ENCODE measurements at places on chromosomes 3 and 15.

GRCh38 chr15:51093839-51094605 lies 684 bp downstream of the TNFAIP8L3 start:
- DNase-seq: no peak

- no peak for DNase-seq
Measured at GRCh38 chr3:152173627-152174026, 95.1 kb upstream of the MBNL1 start.

DNA sequence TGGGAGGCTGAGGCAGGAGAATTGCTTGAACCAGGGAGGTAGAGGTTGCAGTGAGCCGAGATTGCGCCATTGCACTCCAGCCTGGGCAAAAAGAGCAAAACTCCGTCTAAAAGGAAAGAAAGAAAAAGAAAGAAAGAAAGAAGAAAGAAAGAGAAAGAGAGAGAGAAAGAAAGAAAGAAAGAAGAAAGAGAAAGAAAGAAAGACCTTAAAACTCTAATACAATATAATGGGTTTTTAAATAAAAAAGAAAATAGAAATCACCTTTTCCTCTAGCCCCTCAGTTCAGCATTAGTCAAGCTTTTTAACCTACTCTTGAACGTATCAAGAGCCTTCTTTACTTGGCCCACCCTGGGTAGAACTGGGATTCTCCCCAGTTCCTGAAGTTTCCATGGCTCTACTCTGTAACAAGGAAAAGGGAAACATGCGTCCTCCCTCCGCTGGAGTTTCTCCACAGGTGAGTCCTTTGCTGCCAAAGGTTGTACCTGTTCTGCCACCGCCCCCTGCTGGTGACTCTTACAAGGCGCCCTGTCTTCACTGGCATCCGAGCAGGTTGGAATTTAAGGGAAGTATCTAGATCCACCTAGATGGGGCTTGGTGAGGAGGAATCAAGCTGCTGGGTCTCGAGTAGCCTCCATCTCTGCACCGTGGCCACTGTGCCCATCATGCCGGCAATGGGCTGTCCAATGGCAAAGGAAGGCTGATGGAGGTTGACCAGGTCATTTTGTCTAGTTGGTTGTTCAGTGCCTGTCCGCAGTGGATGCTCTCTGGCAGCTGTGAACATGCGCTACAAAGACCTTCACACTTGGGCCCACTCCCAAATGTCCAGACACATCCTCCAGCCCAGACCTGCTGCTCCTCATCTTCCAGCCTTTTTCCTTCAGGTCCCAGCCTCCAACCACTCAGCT lies 20.6 kb upstream of the EPHB3 start:
- peak; percentile 90 for DNase-seq

GRCh38 chr3:51380601-51381332 lies 4.3 kb upstream of the MANF start:
- DNase-seq: no peak

DNA sequence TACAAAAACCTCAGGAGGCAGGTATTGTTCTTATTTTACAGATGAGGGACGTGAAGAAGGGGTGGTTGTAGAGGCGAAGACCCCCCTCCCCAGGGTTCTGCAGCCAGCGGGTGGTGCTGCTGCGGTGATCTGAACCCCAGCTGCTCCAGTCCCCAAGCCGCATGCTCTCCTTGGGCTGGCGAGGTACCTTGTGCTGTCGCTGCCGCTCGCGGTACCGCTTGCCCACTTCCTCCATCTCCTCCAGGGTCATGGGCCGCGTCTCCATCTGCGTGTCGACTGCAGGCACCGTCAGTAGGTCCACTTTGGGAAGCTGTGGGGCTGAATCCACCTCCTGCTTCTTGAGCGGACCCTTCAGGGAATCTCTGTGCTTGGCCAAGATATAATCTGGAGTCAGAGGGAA lies 17.5 kb downstream of the EFCAB12 start:
- DNase-seq: no peak

GRCh38 chr3:56915966-56916586 lies 114.3 kb upstream of the ARHGEF3 start:
- peak; percentile 28 for DNase-seq

GRCh38 chr3:16190704-16191103 lies 16.2 kb downstream of the GALNT15 start:
- no peak for DNase-seq

- DNase-seq: no peak
Measured at GRCh38 chr15:58425185-58425584, 6.6 kb upstream of the LIPC start.

- no peak for DNase-seq
Measured at GRCh38 chr3:20055020-20055775, 15.0 kb downstream of the KAT2B start.

GRCh38 chr3:27606537-27606936 lies 115.6 kb downstream of the EOMES start:
- DNase-seq: no peak

DNA sequence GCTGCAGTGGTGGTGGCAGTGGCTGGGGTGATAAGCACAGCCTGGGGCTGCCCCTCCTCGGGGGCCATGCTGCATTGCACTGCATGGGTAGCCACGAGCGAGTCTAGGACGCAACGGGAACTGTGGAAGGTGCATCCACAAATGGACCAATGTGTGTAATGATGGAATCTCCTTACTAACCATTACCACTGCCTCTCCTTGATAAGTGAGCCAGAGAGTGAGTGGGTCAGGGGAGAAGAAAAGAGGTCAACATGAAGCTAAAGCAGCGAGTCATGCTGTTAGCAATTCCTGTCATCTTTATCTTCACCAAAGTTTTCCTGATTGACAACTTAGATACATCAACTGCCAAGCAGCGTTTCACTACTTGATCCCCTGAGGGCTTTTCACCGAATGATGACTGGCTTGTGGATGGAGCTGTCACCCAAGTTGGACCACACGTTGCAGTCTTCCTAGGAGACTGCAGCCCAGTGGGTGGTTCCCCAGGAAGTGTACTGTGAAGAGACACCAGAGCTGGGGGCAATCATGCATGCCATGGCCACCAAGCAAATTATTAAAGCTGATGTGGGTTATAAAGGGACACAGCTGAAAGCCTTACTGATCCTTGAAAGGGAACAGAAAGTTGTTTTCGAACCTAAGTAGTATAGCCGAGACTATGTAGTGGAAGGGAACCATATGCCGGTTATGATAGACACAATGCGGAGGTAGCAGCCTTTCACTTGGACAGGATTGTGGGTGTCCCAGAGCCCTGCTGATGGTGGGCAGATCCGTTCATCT lies 20.6 kb downstream of the SAMD7 start:
- no peak for DNase-seq

- DNase-seq: no peak
Measured at GRCh38 chr3:98755601-98756000, 7.5 kb upstream of the ST3GAL6 start.

GRCh38 chr3:66378256-66378655 lies 122.6 kb downstream of the LRIG1 start:
- DNase-seq: no peak

GRCh38 chr3:148790851-148791735 lies 36.5 kb upstream of the CPB1 start:
- DNase-seq: no peak

DNA sequence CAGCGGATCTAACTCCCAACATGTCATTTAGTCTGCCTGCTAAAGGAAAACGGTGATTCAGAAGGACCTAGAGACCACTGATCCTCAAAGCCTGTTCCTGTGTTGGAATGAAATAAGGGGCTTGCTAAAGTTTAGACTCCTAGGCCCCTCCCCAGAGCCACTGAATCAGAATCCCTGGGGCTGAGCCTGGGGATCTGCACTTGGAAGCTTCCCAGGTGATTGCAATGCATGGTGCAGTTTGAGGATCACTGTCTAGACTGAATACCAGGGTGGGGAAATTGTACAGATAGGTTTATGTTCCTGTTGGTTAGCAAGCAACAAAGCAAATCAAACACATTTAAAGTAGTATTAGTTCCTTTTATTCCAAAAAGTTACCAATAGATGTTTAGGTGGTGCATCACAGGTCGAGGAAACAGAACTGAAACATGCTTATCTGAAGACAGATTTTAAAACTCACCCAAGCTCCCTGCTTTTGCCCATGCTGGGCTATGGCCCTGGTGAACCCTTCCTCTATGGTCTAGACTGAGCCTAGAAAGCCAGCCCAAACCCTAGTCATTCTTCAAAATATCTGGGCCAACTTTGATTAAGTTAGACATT lies 29.6 kb upstream of the SPTBN5 start:
- no peak for DNase-seq

DNA sequence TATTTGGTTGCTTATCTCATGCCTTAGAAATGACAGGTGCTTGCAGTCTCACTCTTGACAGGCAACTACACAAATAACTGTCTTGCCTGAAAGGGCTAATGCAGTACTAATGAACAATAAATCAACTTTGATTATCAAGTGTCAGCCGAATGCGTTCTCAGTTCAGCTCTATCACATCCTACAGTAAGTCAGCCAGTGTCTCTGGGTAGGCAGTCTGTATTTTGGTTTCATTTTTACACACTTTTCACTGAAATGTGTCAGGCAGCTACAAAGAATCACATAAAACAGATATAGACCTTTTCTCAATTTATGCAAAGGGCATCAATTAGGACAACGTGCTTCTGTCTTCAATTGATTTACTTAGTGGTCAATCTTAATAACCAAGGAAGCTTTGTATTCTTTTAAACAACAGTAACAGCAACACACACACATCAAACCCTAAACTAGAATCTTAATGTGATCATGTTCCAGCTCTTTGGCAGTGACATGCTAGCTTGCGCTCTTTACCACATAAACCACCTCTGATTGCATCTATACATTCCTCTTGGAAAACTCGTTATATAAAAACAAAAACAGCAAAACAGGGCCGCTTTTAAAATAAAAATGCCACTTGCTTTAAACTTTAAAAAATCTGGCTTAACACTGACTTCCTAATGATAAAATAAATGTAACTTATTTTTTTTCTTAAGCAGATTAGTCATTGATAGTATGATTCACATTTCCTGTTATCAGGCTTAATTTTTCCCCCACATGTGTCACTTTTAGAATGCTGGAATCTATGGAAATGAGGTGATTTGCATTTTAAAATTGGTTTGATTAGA lies 520.4 kb downstream of the FOXP1 start:
- no peak for DNase-seq

- no peak for DNase-seq
Measured at GRCh38 chr3:153023896-153024295, 138.1 kb upstream of the RAP2B start.

DNA sequence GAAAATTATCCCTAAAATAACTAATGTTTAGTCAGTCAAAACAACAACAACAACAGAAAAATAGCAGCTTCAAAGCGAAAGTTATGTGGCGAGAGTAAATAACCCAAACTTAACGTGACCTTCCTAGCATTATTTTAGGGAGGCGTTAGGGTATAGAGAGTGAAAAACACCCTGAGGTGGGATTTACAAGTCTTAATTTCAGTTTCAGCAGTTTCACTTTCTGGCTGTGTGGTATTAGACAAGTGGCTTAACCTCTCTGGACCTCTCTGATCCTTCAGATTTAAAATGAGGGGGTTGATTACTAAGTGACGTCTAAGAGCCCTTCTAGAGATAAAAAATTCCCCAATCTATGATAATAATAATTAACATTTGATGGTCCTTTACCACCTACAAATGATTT lies 291.2 kb downstream of the ZBTB20 start:
- DNase-seq: no peak

DNA sequence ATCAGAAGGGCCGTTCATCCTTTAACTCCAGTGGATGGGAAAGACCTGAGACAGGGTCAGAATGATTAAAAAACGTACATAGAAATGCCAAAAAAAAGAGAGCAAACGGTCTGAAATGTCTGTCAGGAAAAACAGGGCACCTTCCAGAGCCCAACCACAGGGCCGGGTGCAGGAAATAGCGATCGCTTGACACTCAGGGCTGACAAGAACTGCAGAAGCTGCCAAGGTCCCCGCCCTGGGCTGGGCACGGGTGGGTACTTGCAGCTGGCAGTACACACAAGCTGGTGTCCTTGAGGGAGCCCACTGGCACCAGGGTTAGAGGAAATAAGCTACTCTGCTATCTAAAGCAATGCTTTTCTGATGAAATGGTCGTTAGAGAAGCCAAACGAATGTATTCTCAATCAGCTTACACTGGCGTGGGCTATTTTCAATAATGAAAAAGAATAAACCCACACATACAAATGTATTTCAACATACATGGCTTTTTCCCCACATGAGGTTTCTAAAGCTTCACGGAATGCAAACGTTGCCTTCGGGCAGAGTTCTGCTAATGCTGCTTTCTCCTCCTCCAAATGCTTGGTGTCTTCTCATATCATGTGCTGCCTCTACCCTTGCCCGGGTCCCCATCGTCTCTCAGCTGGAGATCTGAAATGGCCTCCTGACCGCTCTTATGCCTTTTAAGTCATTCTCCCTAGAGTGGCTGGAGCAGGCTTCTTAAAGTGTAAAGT lies 15.6 kb downstream of the FRMD4B start:
- DNase-seq: no peak

GRCh38 chr3:24192469-24193056 lies 247.5 kb downstream of the NR1D2 start:
- no peak for DNase-seq

DNA sequence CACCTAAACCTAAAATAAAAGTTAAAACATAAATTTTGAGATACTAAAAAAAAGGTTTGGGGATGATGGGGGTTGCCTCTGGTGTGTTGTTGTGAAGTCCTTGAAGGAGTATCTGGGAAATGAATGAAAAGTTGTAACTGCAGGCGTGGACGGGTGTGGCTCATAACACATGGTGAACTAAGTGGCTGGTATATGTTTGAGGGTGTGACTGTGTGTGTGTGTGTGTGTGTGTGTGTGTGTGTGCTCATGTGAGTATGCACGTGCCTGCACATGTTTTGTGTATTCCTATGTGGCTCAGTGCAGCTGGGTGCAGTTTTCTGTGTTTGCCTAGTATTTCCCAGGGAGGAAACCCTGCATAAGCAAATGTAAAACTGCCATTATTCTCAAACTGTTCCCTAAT lies 229.9 kb upstream of the TRIM42 start:
- DNase-seq: no peak

DNA sequence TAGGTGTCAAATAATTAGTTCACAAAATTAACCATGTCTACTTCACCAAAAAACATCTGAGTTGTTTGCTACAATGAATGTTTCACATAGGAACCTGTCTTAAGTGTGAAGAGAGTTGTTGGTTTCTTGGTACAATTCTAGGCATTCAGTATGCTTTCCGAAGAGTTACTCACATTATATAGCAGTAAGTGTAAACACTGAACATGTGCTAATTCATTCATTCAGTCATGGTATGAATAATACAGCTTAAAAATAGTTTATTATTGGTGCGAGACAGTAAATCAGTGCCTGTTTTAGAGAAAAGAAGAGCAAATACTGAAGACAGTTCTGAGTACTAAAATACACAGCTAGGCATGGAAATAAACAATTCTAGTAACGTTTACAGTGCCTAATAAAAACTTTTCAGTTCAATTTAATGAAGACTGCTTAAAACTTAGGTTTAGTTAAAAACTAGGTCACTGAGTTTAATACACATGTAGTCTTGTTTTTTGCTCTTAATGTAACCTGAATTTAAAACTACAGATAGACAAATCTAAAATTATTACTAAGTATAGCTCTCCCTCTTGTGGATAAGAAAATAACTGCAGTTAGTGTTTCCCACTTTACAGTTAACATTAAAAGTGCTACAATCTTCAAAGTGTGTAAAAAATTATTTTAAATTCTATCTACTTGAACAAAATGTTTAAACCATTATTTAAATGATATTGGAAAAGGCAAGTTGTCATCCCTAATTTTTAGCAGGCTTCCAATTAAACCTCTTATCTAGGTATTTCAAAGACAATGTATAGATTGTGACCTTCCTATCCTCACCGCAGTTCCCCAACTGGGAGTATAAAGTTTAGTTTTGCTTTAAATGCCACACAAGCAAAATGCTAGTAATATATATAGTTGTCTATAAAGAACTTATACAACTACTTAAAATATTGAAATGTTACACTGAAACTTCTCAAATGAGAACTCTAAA lies 20.1 kb upstream of the ZCWPW2 start:
- DNase-seq: no peak

Data from NCI-H510A (cell line).